T-cell (primary cell): ENCODE measurements at places on chromosomes 6 and 20. TPM values are rescaled to one million over a fixed set of nuclear protein-coding genes. Genes with fewer than 3 reads are reported as not detected.

GRCh38 chr6:133894795-133895358 lies 6.0 kb downstream of the TCF21 start:
- H3K36me3 ChIP-seq, result no peaks in the 10 kb centered on the region
- peaks cover 21% of the 10 kb centered on the region for H3K4me1 ChIP-seq
- H3K4me3 ChIP-seq, result no peak overlapping the region
- no peak overlapping the region for H3K27ac ChIP-seq
- peaks cover 21% of the 10 kb centered on the region for H3K27me3 ChIP-seq

DNA sequence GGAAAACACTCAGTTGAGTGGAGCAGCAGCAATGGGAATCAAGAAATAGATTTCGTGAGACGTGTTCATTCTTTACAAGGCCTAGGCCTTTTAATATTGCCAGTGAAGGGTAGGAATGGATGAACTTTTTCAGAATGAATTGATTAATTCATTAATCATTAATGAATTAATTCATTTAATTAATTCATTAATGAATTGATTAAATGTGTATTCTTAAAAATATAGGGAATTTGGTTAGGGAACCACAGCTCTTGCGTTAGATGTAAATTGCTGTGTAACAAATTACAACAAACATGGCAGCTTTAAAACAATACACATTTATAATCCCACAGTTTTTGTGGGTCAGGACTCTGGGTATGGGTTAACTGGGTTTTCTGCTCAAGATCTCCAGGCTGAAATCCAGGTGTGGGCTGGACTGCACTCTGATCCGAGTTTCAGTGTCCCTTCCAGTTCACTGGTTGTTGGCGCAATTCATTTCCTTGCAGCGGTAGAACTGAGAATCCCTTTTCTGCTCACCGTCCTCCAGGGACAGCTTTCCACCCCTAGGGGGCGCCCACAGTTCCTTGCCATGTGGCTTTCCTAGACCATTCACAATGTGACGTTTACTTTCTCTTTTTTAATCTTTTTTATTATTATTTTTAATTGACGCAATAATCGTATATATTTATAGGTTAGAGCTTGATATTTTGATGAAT lies 32.8 kb upstream of the BCAS1 start:
- no peaks in the 10 kb centered on the region for H3K4me1 ChIP-seq
- H3K36me3 ChIP-seq, result no peaks in the 10 kb centered on the region
- no peak overlapping the region for H3K27ac ChIP-seq
- no peak overlapping the region for H3K4me3 ChIP-seq
- peak; percentile 55 for DNase-seq

Gene SLC17A1
- total RNA-seq, result not detected

Gene EPHA7
- not detected for total RNA-seq

GRCh38 chr6:127765949-127766348 lies 134.9 kb downstream of the THEMIS start:
- no peaks in the 10 kb centered on the region for H3K27me3 ChIP-seq
- peaks cover 2% of the 10 kb centered on the region for H3K36me3 ChIP-seq
- no peak overlapping the region for H3K27ac ChIP-seq
- DNase-seq, result no peak
- no peak overlapping the region for H3K4me3 ChIP-seq
- H3K4me1 ChIP-seq, result peaks cover 5% of the 10 kb centered on the region

DNA sequence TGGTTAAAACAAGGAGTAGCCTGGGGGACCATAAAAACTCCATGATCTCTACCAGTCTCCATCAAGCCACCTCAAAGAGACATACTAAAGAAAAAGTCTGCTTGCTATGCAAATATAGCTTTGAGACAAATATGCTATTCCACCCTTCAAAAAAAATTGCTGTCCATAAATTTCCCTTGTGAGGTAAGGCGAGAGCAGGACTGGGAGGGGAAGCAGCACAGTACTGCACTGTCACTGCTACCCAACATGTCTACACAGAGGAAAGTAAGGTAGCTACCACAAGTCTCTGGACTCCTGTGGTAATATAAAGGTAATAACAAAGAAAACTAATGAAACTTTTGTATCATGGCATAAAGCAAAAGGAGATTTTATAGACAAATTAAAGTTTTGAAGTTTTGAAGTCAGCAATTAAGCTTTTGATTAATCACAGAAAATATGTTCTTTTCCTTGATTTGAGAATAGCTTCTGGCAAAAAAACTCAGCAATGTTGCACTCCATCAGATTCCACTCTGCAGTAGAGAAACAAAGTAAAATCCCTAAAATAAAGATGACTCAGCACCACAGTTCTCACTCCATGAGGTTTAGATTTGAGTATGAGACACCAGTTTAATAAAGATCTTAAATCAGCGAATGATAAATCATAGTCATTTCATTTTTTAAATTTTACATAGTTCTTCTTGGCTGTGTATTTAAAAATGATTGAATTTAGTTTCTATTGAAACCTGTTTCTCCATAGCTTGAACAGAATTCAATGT lies 602.4 kb downstream of the COL12A1 start:
- H3K4me1 ChIP-seq, result no peaks in the 10 kb centered on the region
- no peak overlapping the region for H3K4me3 ChIP-seq
- no peak for DNase-seq
- no peaks in the 10 kb centered on the region for H3K36me3 ChIP-seq

DNA sequence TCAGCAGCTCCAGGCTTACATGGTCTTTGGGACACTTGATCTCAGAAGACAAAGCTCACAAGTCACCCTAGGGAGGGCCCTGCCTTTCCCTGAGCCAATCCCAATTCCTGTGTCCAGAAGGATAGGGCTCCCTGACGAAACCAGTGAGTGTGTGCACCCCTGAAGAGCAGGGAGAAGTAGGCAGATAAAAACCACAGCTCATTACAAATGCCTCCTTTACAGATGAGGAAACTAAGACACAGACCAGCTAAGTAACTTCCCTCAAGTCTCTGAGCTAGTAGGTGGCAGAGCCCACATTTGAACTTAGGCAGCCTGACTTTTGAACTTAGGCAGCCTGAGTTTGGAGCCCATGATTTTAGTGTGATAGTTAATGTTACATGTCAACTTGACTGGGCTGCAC lies 6.7 kb upstream of the ZFAND3 start:
- H3K27me3 ChIP-seq, result no peaks in the 10 kb centered on the region
- H3K36me3 ChIP-seq, result no peaks in the 10 kb centered on the region
